Stimulated activated CD4-positive, alpha-beta T cell treated with anti-CD3 and anti-CD28 coated beads, Interleukin-12 subunit alpha, Interleukin-12 subunit beta, amount 100 ng/mL, for 4 hours (primary cell): ENCODE measurements at places on chromosomes 3 and 15.

- DNase-seq, result no peak
Measured at GRCh38 chr15:91787198-91787597, 66.3 kb upstream of the SLCO3A1 start.

- no peak for DNase-seq
Measured at GRCh38 chr15:78509726-78510312, 2.4 kb downstream of the HYKK start.

- DNase-seq, result no peak
Measured at GRCh38 chr3:37864904-37865303, 3.2 kb downstream of the CTDSPL start.

DNA sequence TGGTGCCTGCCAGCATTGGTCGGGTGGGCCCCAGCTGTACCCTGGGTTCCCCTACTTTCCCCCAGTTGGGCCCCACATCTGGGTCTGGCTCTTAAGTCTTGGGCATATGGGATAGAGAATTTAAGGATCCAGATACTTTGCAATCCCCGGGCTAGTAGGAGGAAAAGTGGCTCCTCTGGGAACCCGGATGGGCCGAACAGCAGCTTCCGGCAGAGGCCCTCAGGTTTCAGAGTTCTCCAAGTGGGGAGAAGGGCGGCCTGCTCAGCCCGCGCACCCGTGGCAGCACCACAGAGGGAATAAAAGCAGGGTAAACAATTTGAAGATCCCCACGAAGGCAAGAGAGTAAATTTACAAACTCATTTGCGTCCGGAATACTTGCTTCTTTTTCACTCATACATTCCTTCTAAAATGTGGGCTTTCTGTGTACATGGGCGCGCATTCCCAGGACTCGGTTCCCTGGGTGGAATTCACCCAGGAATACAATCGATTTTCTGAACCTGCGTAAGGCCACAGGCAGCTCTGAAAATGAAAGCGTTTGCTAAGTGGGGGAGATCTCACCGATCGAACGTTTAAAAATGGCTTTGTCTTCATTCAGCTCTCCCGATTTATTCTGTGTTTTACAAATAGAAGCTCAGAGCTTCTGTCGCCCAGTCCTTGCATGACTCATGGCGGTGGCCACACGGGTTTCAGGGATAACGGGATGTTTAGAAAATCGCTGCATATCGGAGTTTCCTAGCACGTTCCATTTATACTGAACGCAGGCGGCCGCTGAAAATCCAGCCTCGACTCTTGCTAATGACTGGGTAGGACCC lies 74.0 kb upstream of the POLG start:
- DNase-seq, result no peak

DNA sequence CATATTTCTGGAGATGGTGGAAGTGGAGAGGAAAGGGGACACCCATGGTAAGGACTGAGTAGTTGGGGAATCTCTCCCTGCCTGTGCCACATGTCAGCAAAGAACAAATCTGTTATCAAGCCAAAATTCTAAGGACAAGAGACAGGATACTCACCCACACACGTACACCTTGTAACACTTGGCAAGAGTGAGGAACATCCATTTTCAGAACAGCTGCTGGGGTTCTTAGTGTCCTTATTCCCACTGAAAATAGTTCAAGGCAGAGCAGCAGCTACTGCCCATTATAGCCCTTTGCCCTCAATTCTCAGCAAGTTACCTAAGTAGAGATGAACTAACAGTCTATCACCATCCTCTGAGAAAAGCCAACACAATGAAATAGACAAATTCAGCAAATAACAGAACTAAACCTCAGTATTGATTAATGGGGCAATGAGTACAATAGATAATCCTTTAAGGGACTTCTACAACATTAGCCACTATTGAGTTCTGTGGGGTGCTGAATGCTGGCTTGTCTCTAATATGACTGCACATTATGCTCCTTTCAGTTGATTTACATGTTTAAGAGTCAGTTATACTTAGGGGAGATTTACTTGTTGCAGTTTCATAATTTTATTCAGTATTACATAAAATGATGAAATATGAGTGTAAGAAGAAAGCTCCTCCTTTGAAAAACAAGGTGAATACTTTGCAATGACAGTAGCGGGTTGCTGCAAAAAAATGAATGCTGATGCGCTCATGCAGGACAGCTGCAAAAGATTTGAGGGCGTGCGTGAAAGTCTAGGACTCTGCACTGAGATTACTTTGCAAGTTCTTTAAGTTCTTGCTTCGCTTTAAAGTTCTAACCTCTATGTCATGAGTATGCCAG lies 22.4 kb downstream of the SENP5 start:
- DNase-seq, result no peak

DNA sequence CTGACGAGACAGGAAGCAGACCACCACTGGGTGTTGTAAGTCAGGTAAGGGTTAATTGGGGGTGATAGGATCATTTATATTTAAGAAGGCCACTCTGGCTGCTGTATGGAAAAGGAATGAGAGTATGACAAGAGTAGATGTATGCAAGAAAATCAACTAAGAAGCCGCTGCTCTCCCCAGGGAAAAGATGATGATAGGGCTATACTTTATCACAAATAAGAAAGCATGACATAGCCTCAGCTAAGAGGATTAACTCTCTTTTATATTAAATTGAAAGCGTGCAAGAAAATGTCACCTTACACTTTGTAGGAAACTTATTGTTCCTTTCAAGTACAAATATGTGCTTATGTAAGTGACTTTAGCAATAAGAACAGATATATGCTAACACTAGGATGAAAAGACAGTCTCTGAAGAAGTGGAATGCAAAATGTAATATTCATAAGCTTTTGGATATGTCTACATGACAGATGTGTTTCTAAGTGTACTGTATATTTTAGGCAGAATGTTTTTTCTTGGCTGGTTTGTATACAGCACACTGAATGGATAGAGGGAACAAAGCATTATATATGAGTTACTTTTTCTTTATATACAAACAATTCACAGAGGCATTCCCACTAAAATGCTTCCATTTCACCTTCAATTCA lies 8.7 kb upstream of the NDUFB4 start:
- DNase-seq, result no peak

DNA sequence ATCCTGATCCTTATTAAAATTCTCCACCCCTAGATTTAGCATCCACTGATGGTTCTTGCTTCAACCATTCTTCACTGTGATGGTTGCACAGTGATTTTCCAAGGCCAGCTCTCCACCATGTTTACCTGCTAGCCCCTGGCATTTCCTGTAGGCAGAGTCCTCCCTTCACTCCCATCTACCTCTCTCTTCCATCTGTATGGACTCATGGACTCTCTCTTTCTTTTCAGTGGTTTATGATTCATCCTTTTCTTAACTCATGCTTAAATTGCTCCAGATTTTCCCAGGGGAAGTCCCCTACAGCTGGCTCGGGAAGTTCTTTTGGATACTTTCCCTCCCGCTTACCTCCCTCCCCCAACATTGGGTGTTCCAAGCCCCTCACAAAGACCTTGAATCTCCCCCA lies 18.7 kb downstream of the TGM4 start:
- DNase-seq, result no peak

GRCh38 chr15:76169018-76169417 lies 109.2 kb downstream of the TMEM266 start:
- no peak for DNase-seq

DNA sequence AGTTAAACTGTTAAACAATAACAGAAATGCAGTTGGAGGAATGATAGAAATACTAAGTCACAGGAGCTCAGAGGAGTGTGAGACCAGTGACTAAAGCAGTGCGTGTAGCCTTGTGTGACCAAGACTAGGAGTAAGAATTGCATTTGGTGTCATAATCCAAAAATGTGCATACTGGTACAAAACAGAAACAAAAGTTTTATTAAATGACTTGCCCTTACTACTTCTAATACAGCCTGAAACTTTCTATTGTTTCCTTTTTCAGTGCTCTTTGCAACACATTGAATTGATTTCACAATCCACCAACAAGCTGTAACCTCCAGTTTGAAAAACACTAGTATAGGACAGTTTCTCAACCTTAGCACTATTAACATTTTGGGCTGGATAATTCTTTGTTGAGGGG lies 17.1 kb downstream of the SNX1 start:
- no peak for DNase-seq

DNA sequence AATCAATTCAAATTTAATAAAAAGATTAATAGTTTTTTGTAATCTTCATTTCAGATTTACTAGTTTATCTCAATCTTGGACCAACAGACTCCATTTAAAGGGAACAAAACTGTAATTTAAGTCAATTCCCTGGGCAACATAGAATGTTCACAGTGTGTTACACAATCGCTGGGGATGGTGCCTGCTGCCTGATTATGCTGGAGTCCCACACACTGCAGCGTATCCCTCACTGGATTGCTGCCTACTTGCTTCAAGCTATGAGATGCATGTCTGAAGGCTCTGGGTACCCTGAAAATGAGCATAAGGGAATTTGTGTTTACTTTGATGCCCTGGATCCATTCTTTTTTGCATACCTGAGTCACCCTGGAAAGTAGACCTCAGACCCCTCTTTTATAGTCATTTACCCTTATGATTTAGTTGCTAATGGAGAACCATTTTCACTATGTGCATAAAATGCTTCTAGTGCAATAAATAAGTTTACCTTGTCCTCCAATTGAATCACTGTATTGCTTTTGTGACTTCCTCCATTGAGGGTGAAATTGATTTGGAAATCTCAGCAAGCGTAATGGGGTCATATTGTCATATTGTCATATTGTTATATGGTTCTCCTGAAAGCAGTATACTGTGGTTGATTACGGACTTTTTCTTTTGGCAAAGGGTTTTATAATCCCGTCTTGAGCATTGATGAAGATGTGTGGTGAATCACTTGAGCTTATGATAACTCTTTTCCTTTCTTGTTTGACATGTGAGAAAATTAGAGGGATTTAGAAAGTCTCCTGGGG lies 35.9 kb downstream of the ITPR1 start:
- DNase-seq, result no peak

DNA sequence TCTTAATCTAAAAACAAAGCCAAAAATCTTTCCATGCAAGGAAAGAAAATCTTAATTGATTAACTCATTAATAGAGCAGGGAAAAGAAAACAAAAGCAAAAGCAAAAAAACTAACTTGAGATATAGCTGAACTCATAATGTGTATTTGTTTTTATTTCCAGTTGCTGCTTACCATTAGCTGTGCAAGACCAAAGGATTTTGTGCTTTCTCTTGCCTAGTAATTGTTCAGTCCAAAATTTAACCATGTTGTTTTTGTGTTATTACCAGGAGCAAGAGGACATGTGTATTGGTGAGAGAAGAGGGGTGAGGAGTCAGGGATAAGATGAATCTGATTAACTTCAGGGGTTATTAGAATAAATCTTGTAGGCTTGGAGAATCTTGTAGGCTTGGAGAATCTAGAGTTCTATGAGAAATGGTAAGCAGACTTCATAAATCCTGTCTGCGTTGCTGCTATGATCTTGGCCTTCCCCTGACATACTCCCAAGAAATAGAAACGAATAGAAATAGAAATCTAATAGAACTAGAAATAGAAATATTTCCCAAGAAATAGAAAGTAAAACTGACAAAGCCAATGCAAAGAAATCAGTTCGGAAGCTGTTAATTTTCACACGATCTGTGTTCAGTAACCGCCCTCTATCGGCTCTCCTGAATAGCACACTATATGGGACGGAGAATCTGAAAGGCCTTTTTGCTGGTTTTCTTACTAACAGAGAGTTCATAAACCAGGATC lies 72.6 kb upstream of the TNFSF10 start:
- DNase-seq, result no peak

DNA sequence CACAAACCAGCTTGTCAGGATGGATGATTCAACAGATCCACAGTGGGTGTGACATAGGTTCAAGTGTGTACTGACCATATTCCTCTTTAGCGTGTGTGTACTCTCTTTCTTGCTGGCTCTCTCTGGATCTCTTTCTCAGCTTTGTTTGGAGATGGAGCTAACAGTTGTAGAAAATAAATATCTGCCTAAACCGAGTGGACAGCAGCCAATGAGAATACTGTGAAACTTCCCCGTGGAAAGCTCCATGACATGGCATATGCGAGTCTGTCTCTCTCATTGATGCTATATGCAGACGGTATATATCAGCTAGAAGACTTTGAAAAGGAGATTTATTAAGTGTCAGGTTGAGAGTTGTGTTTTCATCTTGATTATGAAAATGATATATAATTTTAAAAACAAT lies 406.5 kb upstream of the SUCLG2 start:
- DNase-seq, result no peak

DNA sequence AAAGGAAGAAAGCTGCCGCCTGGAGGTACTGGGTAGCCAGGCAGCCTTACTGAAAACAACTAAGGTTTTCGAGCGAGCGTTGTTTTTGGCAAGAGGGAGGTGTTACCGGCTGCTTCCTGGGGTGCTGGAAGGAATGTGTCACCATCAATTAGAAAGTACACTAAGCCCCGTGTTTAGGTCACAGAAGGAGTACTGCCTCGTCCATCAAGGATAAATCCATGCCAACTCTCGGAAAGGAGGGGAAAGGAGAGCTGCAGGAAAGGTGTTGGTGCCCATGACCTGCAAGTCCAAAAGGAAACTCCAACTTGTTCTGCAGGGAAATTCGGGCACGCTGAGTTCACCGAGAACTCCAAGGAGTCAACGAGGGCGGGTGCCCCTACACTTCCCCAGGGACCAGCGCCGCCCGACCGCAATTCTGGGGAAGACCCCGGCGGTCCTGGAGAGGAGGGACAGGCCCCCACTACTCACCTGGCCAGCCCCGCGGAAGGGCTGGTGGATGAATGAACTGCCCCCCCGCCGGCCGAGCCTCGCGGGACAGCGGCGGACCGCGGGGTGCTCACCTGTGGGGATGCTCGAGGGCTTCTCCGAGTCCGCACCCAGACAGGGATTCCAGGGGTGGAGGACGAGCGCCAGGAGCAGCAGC lies 542 bp downstream of the PLOD2 start:
- no peak for DNase-seq

DNA sequence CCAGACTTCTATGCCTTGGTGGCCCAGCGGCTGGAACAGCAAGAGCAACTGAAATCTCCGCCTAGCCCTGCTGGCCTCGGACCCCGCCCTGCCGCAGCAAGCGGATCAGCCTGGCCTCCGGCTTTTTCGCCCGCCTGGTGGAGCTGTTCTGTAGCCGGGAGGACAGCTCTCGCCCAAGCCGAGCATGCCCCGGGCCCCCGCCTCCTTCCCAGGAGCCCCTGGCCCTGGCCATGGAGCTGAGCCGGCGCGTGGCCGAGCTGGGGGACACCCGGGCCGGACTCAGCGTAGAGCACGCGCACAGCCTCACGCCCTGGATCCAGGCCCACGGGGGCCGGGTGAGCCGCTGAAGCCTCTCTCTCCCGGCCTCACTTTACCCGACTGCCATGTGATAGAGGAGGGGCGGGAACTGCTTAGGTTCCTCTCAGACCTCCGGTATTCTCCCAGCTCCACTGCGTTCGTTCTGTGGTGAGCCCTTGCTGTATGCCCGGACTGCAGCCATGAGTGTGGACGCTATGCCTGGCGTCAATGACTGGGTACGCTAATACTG lies 24.1 kb upstream of the MRPL3 start:
- no peak for DNase-seq

DNA sequence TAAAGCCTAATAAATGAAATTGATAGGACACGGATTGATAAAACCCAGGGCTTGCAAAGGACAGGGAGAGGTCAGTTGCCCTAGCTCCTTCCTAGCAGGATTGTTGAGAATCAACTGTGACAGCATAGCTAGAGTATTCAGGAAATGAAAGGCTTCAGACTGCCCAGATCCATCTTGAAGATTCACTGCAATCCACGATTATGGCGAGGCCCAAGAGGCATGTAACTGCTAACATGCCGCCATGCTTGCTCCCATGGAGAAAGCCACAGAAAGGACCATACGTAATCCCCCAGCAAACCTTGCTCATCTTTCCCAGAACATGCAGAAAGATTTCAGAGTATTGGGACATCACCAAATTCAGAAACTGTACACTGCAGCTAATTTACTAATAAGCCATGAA lies 41.3 kb downstream of the MYH15 start:
- no peak for DNase-seq
